ENCODE measurements at places on chromosomes 7 and 10.

DNA sequence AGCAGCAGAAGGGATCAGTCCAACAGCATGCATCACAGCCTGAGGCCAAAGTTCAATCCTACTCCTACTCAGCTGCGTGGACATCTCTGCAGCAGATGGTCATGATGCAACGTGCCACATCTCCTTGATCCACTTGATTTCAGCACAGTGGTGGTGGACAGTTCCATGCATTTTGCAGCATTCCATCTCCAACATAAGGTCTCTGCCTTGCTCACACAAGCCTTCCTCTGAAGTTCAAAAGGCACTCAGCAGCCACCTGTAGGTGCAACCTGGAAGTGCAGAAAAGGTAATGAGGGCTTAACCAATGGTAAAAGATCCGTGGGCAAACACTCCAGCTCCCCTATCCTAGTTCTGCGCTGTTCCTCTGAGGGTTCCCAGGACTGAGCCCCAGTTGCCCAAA is 57.5 kb upstream of the CHCHD3 start:
- DNase-seq = no peak

- no peak for DNase-seq
Observed at GRCh38 chr10:94023906-94024305, 30.2 kb downstream of the PLCE1 start.

- DNase-seq = no peak
Observed at GRCh38 chr7:149884016-149884415, 10.2 kb downstream of the ATP6V0E2 start.

- DNase-seq = peak; percentile 3
Observed at GRCh38 chr7:116340943-116341907, 130.9 kb downstream of the TES start.

DNA sequence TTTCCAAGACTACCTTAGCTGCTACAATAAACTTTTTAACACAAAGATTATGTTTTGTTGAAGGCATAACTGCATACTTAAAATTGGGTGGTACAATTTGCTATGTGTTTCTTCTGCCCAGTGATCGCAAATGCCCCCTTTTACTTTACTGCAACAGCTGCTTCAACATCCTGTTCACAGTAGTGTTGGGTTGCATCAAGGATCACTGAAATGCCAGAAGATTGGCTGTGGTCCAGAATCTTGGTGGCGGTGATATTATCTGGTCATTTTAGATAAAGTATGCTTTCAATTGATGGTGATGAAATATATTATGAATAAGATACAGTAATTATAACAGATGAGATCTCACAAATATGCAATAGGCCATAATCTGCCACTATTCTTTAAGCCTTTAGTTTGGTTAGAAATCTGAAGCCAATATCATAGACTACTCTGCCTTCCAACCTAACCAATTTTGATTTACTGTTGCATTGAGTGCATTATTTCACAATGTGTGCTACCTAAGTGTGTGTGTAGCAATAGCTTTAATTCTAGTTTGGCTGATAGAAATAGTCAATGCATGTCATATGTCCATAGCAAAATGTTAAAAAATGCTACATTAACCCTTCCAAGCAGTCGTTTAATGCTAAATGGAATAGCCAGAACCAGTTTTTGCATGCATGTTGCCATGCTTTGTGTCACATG is 29.8 kb upstream of the ING3 start:
- DNase-seq = no peak

GRCh38 chr10:69473304-69473990 is 22.2 kb downstream of the TSPAN15 start:
- DNase-seq = no peak

GRCh38 chr10:77479586-77479985 is 158.0 kb downstream of the KCNMA1 start:
- DNase-seq = no peak

GRCh38 chr10:22648547-22648961 is 65.8 kb downstream of the PIP4K2A start:
- DNase-seq = peak; percentile 56

- DNase-seq = no peak
Observed at GRCh38 chr7:28732071-28732869, 225.9 kb downstream of the TRIL start.

- no peak for DNase-seq
Observed at GRCh38 chr7:94557215-94557614, 47.6 kb downstream of the CASD1 start.

All from activated CD4-positive, alpha-beta T cell treated with anti-CD3 and anti-CD28 coated beads, Interleukin-2, amount 50 U/mL, for 16 hours (primary cell).